ENCODE measurements at places on chromosomes 12 and 14.

GRCh38 chr12:77496714-77497113, 334.0 kb upstream of the NAV3 start:
- H3K4me1 ChIP-seq, result no peaks in the 10 kb centered on the region
- H3K27me3 ChIP-seq, result no peaks in the 10 kb centered on the region
- no peak overlapping the region for H3K4me3 ChIP-seq

DNA sequence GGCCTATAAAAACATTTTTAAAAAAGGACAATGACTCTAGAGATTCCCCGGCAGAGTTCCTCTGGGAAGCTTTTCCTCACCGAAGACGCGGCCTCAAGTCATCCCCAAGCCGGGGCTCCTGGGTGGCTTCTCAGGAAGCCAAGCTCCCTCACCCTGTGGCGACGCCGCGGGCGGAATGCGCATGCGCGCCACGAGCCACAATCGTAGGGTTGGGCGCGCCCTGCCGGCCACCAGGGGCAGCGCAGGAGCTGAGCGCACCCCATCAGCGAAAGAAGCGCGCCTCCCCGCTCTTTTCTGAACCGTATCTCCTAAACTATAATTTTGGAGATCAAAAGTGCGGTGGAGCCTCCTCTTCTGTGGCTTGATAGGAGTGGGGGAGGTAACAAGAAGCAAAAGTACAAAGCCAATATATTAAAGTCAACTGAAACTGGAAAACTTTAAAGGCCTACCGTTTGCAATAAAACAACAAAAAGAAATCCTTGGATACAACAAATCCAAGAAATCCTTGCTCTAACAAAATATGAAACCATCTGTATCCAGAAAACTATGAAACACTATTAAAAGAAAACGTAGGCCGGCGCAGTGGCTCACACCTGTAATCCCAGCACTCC, 17.4 kb upstream of the CHFR start:
- ATAC-seq, result peak; percentile 21
- peak overlapping the region; percentile 61 for H3K4me3 ChIP-seq
- H3K4me1 ChIP-seq, result no peaks in the 10 kb centered on the region
- no peaks in the 10 kb centered on the region for H3K27me3 ChIP-seq

DNA sequence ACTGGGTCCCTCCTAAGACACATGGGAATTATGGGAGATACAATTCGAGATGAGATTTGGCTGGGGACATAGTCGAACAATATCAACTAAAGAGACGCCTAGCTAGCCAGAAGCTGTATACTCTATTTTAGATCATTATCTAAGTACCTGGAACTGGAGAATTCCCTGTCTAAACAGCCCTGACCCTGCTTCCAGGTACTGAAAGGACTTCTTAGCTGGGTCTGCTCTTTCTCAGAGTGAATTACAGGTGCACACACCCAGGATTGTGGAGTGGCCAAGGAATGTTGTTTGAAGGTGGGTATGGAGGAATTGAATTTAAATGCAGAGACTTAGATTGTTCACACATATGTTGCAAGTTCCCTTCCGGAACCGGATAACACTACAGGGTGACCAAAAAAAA, 733.0 kb downstream of the RPS29 start:
- no peak overlapping the region for H3K4me3 ChIP-seq
- no peaks in the 10 kb centered on the region for H3K4me1 ChIP-seq
- no peak overlapping the region for H3K27ac ChIP-seq
- ATAC-seq, result no peak

DNA sequence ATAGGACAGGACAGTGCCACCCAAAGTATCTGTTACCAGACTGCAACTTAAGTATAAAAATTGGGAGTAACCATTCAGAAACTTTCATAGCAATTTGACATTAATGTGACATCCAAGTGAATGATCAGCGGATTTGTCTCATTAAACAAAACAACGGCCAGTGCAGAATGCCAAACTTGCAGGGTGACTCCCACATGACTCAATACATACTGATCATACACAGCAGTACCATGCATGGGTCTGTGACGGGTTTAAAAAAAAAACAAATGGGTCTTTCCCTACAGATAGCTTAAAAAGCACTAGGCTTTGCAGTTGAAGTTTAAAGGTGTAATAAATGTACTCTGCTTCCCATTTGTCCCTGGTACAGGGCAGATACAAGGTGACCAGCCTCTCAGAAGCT, 116.6 kb downstream of the SLC35F4 start:
- no peaks in the 10 kb centered on the region for H3K4me1 ChIP-seq
- H3K4me3 ChIP-seq, result no peak overlapping the region
- ATAC-seq, result no peak
- no peak overlapping the region for H3K27ac ChIP-seq
- H3K36me3 ChIP-seq, result no peaks in the 10 kb centered on the region
- H3K27me3 ChIP-seq, result peaks cover 3% of the 10 kb centered on the region

- H3K27ac ChIP-seq, result no peak overlapping the region
- H3K4me1 ChIP-seq, result no peaks in the 10 kb centered on the region
- ATAC-seq, result no peak
- H3K27me3 ChIP-seq, result no peaks in the 10 kb centered on the region
- no peak overlapping the region for H3K4me3 ChIP-seq
- peaks cover 34% of the 10 kb centered on the region for H3K36me3 ChIP-seq
These were observed 47.1 kb upstream of the ANKS1B start for GRCh38 chr12:100031836-100032235.
